NCI-H2107 (cell line): ENCODE measurements at places on chromosomes 13 and 19.
A peak's percentile ranks its signal among the peaks of the same experiment; 100 is the strongest.

- no peak for DNase-seq
Measured at GRCh38 chr13:21898459-21898858, 227.6 kb downstream of the FGF9 start.

- peak; percentile 21 for DNase-seq
Measured at GRCh38 chr19:11375143-11375948, 880 bp downstream of the SWSAP1 start.

DNA sequence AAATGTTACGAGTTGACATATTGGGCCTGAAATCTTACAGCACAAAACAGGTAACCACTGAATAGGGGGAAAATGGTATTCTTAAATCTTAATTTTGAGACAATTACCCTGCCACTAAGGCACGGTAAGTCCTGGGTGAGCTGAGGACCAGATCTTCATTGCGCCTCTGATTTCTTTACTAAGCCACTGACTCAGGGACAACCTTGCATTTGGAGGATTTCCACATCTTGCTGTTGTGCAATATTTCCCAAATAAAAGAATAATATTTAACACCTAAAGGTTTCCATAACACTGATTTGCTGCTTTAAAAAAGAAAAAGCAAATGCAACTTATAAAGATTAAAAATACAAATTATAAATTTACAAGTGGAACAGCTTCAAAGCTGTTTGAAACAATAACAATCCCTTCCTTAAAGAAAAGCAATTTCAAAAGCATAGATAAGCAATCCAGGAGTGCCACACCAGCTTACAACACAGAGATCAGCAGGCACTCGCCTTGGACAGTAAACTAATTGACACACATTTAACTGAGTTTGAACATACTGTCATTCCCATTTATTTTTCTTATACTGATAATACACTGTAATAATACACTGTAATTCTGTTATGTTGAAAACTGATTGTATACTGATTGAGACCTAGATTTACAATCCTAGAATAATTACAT lies 79.6 kb upstream of the DOCK9 start:
- DNase-seq = no peak

- no peak for DNase-seq
Measured at GRCh38 chr19:17626456-17627015, 61.6 kb downstream of the UNC13A start.

- no peak for DNase-seq
Measured at GRCh38 chr19:49570997-49571676, 9.2 kb downstream of the NOSIP start.

DNA sequence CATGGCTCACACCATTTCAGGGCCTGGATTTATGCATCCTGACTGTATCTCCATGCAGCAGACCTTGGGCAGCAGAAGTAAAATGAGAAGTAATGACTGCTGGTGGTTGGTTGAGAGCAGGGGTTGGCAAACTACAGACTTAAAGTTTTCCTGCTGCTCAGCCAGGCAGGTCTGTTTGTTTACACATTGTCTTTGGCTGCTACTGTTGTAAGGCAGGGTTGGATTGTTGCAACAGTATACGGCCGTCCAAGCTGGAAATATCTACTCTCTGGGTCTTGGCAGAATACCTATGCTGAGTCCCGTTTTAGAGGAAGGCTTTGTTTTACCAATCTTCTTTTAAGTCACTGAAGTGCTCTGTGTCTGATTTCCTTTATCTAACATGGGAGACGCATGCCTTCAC lies 13.5 kb downstream of the SNRNP70 start:
- DNase-seq = no peak

DNA sequence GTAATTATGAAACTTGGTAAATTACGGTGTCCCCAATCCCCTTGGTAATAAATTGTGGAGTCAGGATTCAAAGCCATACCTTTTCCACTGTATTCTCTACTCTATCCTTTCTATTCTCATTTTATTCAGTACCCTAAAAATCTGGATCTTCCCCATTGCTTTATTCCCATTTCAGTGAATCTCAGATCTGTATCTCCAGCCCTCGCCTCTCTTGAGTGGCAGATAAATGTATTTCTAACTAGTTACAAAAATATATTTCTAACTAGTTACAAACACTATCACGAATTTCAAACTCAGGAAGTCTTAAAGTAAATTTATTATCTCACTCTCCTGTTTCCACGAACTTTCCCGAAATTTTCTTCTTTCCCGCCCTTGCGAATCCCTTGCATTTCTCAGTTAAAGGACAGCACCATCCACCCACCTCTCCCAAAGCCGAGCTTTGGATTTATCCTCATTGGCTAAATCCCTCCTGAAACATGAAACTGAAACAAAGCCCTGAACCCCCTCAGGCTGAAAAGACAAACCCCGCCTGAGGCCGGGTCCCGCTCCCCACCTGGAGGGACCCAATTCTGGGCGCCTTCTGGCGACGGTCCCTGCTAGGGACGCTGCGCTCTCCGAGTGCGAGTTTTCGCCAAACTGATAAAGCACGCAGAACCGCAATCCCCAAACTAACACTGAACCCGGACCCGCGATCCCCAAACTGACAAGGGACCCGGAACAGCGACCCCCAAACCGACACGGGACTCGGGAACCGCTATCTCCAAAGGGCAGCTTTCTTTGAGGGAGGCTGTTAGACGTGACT lies 164.3 kb upstream of the PABPC3 start:
- no peak for DNase-seq

DNA sequence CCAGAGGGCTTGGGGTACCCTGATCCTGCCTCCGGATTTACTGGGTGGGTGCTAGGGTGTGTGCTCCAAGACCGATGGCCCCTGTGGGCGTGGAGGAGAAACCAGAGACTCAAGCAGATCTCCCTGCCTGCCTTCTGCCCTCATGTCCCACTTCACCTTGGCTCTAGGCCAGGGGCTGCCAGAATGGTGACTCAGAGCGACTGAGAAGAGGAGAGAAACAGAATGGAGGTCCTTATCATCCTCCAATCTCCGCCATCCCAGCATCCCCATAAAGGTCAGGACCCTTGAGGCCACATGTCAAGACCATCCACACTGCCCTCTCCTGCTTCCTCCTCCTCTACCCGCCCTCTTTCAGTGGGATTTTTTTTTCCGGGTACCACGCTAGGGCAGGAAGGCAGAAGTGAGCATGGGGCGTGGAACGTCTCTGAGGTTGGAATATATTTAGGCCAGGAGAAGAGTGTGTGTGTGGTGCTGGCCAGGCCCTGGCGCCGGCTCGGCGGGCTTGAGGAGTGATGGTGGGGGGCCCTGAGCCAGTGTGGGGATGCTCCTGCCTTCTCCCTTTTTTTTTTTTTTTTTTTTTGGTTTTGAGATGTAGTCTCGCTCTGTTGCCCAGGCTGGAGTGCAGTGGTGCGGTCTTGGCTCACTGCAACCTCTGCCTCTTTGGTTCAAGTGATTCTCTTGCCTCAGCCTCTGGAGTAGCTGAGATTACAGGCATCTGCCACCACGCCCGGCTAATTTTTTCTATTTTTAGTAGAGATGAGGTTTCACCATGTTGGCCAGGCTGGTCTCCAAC lies 22.3 kb downstream of the IER2 start:
- no peak for DNase-seq

GRCh38 chr19:34692549-34692948 lies 15.1 kb downstream of the ZNF302 start:
- no peak for DNase-seq

DNA sequence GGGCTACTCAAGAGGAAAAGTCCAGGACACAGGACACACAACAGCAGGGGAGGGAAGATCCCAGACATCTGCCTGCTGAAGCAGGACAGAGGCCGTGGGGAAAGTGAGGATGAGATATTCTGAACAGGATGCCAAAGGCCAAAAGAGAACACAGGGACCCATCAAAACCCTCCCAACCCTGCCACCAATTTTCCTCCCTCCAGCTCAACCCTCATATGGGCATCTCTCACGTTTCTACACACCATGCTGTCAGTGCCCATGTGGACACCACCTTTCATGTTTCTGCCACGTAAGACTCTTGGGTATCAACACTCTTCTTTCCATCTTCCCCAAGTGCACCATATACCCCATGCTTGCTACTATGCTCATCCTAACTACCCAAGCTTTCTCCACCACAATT lies 97.6 kb downstream of the RNASEH2B start:
- DNase-seq = no peak

DNA sequence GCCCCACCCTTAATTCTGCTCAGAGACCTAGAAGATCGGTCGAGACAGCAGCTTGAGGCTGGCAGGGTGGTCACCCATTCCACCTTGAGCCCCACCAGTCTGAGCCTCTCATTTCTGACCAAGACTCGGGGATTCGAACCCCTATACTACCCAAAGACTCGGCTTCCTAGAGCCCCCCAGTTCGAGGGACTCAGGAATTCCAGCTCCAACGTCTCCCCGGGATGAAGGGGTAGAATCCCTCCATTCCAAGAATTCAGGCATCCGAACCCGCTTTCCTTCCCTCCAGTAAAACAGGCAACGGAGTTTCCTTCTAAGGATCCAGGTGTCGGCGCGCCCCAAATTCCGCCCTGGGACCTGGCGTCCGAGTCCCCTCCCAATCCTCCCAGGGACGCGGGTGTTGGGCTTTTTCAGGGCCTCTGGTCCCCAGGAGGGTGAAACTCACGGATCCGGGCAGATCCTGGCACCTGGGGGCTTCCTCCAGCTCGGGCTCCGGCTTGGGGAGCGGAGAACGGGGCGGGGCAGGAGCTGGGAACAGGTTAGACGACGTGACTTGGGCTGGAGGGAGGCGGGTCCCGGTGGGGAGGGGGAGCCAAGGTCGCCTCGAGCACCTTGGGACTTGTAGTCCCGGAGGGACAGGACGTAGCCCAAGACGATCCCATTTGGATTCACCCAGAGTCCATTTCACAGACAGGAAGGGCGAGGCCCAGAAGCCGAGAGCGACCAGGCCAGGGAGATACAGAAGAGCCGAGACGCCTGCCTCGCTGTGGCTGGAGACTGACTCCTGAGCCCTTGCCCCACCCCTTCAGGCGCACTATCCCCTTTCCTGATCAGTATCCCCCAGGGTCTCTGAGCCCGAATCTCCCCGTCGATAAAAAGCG lies at the start of gene PPP1R13L:
PPP1R13L (minus strand) TSS at position 513 of the 878 bp plus-strand sequence. CDS start 6,751 bp downstream, outside the sequence.
- no peak for DNase-seq

- DNase-seq = peak; percentile 59
Measured at GRCh38 chr13:26965952-26966700, 205.5 kb downstream of the USP12 start.

DNA sequence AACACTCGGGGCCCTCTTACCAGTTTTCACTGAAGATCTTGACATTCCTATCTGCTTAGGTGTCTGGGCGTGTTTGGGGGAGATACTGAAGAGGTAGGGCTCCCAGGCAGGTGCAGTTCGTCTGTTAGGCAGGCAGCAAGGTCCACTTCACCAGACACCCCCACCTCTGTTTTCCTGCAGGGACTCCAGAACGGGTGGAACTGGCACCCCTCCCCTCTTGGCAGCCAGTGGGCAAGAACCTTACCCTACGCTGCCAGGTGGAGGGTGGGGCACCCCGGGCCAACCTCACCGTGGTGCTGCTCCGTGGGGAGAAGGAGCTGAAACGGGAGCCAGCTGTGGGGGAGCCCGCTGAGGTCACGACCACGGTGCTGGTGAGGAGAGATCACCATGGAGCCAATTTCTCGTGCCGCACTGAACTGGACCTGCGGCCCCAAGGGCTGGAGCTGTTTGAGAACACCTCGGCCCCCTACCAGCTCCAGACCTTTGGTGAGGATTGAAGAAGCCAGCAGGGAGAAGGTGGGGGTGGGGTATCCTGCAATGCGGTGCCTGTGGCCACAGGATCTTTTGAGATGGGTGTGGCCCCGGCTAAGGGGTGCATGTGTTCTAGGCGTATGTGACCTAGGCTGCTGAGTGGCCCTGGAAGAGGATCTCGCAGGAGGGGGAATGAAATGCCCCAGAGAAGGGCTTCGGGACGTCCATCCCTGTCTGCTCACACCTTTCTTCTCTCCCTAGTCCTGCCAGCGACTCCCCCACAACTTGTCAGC lies 3.3 kb upstream of the ICAM4 start:
- no peak for DNase-seq

GRCh38 chr13:110746438-110746837 lies 32.9 kb downstream of the ING1 start:
- no peak for DNase-seq

DNA sequence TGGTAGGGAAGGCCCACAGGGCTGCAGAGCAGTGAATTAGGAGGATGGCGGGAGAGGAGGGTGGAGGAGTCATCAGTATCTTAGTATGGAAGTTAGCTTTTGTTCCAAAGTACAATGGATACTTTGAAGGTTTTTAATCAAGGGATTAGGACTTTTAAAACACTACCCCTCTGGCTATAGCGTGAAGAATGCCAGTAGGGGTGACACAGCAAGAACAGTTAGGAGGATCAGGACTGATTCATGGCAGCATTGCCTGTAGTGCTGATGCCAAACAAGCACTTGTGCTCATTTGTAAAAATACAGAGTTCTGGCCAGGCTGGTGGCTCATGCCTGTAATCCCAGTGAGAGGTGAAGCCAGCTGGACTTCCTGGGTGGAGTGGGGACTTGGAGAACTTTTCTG lies 46.2 kb downstream of the SKA3 start:
- DNase-seq = no peak

- no peak for DNase-seq
Measured at GRCh38 chr19:13010038-13010991, 15.0 kb downstream of the NFIX start.
